ENCODE measurements at places on chromosomes 12 and 14.

- no peak for DNase-seq
These were observed 56.4 kb downstream of the RAB35 start for GRCh38 chr12:120060196-120060595.

DNA sequence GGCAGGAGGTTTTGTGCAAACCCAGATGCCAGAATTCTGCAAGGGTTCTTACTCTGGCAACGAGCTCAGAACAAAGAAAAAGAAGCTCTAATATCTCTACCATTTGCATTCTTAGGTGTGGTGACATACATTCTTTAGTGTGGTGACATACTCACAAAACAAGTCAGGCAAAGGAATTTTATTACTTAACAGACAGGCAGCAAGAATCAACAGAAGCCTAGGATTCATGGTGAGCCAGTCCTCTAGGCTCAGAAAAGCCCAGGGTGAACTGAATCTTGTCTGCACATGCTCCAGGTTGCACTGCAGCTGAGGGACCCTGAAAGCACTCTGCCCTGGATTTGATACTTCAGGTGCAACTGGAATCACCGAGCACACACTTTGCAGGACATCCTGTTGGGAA is 122.4 kb upstream of the PTPRQ start:
- no peak for DNase-seq

GRCh38 chr12:132551641-132552031 is 58.7 kb downstream of the LRCOL1 start:
- DNase-seq, result no peak

DNA sequence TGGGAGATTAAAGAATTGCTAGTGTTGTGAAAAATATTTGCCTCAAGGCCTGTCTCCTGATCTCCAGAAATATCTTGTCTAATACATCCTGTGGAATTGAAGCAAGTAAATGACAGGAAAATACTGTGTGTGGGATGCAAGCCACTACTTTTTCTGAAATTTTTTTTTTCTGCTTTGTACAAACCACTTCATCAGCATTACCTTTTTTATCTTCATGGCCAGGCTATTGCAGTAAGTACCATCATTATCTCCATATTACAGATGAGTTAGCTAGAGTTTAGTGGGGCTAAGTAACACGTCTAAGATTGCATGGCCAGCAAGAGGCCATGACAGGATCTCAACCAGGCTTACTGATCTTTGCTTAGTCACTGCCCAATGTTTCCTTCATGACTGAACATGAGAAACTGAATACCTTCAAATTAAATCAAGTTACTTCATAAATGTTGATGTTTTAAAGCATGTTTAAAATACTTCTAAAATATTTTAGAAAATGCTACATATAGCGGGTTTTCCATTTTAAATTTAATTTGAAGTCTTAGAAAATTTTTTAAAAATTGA is 273.7 kb downstream of the SLC6A15 start:
- DNase-seq, result no peak

DNA sequence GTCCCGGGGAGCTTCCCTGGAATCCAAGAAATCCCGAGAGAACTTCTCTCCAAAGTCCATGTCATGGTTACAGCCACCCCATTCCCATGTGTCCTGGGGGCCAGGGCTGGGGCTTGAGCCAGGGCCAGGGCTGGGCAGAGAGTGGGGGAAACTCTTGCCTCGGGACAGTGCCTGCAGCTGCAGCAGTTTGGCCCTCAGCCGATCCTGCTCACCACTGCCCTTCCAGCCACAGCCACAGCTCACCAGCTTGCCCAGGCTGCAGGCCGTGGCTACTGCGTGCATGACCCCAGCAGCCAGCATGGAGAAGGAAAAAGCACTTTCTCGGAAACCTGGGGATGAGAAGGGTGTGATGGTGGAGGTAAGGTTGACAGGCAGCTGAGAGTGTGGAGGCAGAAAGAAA is 3.5 kb downstream of the WNT10B start:
- DNase-seq, result no peak

DNA sequence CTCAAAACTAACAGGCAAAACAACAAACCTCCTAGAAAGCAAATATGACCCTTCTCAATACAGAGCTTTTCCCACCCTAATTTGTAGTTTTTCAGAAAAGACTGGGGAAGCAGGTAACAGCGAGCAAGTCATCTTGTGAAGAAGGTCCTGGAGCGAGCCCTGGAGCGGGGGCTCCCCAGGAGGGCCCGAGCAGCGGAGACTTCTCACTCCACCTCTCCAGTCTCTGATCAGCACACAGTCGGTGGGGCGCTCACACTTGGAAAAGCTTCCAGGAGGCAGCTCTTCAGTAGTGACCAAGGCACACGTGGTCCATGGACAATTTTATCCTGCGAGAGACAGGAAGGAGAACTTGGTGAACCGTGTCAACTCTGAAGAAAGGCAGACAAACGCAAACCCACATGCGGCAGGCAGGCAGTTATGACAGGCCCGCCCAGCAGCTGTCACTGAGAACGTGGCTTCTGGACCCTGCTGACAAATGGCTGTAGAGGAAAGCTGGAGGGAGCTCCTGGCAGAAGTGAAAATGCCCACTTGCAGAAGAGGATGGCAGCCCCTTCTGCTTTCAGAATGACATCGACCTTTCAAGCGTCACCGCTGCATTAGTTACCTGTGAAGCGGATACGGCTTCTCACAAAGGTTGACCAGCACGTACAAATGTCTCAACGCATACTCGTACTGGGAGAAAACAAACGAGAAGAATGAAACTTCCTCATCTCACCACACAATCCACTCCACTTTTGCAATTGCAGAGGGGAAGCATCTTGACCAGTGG is 44.2 kb downstream of the LGMN start:
- no peak for DNase-seq

DNA sequence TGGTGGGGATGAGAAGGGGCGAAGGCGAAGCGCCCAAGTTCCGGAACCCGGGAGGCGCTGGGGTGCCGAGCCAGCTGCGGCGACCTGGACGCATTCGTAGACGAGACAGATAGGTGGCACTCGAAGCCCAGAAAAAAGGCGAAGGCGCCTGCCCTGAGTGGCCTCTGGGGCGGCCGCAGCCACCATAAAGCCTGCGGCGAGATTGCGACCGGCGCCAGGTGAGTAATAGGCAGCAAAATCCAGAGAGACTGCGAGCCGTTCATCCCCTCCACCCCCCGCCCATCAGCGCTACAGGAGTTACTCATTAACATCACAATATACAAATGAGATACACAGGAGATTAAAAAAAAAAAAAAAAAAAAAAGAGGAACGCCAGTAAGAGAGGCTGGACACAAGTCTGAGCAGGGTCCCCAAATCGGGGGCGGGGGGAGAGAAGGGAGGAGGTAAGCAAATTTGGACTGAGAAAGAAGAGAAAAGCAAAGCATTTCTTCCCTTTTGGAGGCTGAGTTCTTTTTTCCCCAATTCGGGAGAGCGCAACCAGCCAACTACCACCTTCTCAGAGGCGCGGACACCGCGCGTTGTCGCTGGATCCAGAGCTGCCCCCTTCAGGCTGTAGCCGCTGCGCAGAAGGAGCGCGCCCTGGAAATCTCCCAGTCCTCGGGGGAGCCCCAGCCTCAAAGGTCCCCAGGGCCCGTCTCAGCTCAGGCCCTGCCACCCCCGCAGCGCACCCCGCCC is 15.7 kb downstream of the TBX3 start:
- peak; percentile 53 for DNase-seq

DNA sequence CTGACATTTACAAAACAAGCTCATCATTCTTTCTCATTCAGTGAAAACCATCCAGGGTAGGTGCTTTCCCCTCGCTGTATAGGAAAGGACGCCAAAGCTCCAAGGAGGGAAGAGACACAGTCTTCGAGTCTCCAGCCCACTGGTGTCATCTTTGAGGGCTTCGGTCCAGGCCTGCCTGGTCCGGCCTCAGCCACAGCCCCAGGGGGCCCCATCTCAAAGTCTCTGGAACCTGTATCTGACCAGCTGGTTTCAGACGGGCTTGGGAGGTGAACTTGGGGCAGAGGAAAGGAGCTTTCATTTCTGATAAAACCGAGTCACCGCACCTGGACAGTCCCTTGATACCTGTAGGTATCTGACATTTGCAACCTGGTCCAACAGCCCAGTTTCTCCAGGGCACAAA is 229.5 kb upstream of the RTL1 start:
- no peak for DNase-seq

DNA sequence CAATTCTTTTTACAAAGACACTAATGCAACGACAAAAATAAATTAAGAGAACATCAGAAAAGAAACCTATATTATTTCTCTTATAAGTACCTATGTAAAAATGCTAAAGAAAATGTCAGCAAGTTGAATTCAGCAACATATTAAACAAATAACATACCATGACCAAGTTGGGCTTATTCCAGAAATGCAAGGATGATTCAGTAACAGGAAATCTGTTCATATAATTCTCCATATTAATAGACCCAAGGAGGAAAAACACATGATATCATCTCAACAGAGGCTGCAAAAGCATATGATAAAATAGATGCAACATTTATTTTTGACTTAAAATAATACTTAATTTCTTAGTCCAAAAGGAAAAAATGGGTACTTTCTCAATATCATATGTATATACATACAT is 25.1 kb upstream of the GPHB5 start:
- no peak for DNase-seq

GRCh38 chr14:90060312-90060964 is 1.4 kb upstream of the KCNK13 start:
- no peak for DNase-seq

GRCh38 chr14:61891170-61891569 is 128.9 kb downstream of the SNAPC1 start:
- DNase-seq, result no peak

DNA sequence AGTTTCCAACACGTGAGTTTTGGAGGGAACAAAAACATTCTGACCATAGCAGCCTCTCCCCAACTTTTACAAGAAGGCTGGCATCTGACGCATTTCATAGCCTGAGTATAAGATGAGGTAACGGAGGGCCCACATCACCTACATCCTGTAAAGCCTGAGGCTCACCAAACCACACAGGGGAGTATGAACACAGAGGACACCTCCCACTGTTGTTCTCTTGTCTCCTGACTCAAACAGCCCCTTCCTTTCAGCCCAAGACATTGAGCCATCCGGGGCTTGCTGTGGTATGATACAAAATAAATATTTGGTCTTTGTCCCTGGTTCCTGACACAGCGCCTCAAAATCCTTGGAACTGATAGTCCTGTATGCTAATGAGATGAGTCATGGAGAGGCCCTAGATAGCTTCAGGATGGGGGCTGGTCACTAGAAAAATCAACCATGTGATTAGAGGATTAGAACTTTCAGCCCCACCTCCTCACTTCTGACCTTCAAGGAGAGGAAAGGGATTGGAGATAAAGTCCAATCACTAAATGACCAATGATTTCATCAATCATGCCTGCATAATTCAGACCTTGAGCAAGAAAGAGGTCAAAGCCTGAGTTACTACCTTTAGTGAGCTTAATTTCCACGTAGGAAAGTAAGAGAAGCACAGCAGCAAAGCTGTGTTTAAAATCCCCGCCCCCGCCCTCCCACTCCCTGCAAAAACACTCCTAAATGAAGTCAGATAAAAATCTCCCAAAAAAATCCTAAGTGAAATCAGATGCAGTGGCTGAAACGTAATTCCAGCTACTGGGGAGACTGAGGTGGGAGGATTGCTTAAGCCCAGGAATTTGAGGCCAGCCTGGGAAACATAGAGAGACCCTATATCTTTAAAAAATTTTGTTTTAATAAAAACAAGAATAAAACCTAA is 236.4 kb downstream of the PCNX1 start:
- DNase-seq, result no peak

GRCh38 chr14:94622653-94623421 is 10.6 kb downstream of the SERPINA3 start:
- no peak for DNase-seq
